ENCODE measurements at places on chromosomes 5 and 9.

DNA sequence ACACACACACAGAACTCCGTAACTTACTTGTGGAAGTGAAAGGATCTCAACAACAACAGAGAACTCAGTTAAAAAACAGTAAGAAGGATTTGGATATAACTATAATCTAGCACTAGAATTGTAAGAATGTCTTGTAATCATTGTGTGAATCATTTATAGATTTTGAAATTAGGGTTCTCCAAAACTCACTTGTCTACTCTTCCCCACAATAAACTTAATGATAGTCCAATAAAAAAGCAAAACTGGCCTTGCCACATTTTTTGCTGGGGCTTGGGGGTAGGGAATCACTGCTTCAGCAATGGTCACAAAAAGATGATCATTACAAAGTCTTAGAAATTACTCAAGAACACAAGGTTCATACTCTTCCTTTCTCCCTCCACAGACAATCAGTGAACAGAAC lies 8.8 kb downstream of the TBCA start:
- DNase-seq: no peak

DNA sequence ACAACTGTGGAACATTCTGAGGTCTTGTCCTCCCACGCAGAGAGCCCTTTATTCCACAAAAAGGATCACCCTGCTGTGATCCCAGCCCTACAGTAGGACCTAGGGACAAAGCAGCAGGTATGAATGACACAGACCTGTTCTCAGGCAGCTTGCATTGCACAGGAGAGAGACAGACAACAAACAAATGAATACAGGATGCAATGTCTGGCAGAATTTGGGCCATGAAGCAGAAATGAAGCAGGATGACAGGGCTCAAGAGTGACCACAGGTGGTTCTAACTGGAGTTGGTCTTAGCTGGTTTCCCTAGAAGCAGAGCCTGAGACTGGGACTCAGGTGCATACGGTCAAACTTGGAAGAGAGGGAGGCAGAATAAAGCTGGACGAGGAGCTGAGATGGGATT lies 388.8 kb downstream of the CDK5RAP2 start:
- no peak for DNase-seq

DNA sequence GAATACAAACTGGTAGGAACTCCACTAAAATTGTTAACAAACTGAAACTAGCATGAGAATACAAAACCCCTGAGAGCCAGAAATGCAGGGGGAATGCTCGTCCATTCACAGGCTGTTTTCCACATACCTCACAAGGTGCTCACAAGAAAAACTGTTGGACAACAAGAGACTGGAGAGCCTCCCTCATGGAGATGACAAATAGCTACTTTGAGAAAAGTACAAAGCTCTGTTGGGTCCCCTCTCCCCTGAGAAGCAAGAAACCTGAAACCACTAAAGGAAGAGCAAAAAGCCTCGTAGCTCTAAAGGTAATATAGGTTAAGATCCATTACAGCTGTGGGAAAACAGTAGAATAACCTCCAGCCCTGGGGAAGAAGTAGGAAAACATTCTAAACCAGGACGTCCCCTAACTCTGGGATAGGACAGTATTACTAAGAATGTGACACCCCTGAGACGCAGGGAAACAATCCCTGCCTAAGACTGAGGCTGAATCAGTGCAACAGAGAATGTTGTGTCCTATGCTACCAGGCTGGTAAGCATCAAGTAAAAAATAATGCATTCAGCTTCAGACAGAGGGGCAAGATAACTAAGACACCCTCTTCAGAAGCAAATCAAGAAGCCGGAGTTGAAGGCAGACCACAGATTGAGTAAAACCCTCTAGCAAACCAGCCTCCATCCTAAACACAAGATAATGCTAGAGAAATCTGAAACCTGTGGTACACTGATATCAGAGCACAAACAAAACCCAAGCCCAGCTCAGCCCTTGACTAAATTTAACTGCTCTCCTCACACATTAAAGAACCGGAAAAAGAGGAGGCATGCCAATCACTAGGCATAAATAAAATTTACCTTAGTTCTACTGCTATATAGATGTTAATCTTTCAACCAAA lies 160.2 kb downstream of the SSBP2 start:
- no peak for DNase-seq

DNA sequence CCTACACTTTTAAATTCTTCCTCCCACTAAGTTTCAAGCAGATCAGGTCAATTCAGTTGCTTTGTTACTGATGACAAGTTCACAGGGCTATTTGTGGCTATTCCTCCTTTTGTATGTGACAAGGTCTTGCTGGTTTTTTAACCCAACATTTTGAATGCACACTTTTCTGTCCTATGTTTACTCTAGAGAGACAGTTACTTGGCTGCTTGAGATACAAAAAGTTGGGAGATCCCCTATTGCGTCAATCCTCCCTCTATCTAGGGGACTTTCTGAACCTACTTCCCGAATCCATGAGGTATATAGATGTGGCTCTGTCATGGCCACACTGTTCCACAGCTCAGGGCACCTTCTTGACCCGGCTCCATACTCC lies 386.7 kb downstream of the NTRK2 start:
- DNase-seq: no peak

DNA sequence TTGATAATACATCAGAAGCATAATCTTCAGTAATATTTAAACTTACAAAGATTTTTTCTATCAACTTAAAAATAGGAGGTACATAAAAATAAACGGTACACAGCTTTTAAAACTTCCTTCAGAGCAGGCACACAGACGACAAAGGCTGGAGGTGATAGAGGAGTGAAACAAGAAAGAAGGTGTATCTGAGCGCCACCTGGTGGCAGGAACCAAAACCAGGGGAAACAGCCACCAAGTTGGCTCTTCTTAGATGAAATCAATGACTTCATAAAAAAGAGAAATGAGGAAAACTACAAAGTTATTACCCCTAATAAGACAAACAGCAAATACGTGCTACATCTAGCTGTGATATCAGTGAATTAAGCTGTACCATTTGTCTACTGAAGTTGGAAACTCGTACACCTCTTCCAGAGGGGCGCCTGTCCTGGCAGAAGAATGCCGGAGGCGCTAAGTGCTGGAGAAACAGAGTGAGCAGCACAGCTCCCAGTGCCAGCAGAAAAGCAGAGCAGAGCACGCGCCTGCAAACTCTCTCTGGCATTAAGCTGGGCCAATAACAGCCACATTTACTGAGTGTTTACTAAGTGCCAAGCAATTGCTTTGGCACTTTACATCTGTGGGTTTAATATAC lies 85.9 kb downstream of the SETX start:
- peak; percentile 74 for DNase-seq

GRCh38 chr9:89576404-89576839 lies 28.4 kb upstream of the GADD45G start:
- DNase-seq: no peak

DNA sequence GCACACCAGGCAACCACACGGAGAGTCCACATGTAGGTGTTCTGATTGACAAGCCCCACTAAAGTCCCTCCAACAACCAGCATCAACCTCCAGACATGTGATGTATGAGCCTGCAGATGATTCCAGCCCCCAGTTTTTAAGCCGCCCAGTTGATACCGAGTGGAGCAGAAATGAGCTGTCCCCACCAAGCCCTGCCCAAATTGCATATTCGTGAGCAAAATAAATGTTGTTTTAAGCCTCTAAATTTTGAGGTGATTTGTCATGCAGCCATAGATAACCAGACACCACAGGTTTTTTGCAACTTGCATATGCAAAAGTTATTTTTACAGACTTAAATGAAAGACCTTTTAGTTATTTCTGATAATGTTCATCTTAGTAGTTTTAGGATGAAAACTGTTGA lies 187.7 kb downstream of the PIK3R1 start:
- DNase-seq: no peak

DNA sequence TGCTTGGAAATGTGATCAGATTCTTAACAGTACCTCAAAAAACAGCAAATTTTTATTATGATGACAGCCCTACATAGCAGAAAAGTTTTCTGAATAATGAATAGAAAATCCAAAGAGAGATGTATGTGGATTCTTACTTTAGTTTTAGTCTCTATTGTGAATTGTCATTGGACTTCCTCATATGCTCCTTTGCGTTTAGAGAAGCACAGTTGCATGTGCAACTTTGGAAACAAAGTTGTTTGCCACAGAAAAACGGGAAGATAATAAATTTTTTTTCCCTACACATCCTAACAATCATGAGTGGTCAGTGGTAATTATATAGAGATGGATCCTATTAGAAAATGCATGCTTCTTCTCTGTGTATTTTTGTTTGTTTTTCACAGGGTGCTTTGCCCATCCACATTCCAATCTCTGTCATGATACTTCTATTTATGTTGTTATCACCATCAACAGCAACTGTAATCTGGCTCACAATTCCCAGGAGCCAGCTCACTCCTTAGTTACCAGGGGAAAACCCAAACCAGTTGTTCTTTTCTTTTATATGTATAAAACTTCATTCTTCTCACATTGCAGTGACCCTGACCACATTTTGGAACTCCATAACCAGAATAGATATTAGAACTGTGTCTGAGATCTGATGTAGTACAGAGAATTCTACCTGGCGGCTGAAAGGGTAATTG lies 118.7 kb downstream of the NDUFS4 start:
- DNase-seq: no peak

- no peak for DNase-seq
Measured at GRCh38 chr9:94779693-94780290, 53.3 kb downstream of the AOPEP start.

- DNase-seq: no peak
Measured at GRCh38 chr5:98767581-98767980, 5.9 kb upstream of the RGMB start.

GRCh38 chr5:74542482-74542881 lies 98.0 kb downstream of the ENC1 start:
- DNase-seq: no peak

DNA sequence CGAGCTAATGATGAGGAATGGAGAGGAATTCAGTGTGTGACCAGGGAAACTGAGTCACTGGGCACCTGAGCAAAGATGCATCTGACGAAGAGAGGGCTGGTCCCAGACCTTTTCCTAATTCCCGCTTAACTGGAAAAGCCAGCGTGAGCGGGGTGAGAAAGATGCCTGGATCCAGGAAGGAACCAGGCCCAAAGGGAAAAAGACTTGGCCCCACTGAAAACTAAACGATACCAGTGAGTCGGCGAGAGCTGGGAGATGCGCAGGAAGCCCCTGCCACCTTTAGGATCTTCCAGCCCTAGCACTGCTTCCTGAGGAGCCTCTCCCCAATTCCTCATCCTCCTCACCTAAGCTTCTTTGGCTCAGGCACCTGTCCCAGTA lies 499 bp upstream of the FCHSD1 start:
- DNase-seq: no peak

- no peak for DNase-seq
Measured at GRCh38 chr5:82356021-82356420, 77.9 kb upstream of the RPS23 start.
